Thyroid gland (tissue), 4 donors: ENCODE measurements at places on chromosomes 2 and 18. TPM values are rescaled to one million over a fixed set of nuclear protein-coding genes. Genes with fewer than 3 reads are reported as not detected.

DNA sequence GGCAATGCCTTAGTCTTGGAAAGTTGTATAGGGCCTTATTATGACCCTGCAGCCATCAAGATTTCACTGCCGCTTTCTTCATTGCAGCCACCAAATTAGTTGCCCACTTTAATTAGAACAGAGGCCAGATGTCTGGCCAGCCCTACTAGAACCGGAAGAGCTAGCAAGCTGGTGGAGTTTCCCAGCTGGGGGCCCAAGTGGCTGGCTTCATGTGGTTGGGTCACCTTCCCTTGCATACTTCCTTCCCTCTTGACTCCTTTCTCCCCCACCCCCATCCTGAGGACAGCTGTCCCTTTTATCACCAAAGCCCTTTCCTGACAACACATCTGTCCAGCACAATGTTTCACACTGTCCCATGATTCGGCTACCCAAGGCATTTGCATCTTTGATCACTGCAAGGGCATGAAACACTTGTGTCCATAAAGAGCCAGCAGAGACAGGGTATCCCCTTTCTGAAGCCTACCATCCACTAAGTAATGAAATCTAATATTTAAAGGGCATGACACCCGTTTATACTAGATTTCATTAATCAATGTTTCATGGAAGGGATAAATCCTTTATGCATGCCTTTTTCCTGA, 187.2 kb downstream of the BCL11A start:
- no peak for DNase-seq
- no peaks in the 10 kb centered on the region for H3K4me1 ChIP-seq
- no peak overlapping the region for H3K4me3 ChIP-seq
- no peaks in the 10 kb centered on the region for H3K36me3 ChIP-seq

DNA sequence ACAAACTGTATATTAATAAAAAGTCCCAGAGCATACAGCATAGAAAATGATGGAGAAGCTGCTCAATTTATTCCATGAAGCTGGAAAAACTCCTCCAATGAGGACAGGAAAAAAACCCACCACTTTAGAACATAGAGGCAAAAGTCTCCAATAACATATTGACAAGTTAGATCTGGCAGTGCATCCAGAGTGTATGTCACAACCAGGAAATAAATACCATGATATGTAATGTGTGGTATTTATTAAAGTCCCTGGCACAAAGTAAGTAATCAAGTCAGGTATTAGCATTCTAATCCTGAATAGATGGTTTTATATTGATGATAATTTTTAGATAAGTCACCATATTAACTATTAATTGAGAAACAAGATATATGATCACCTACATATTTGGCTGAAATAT, 427.3 kb upstream of the HS6ST1 start:
- no peak overlapping the region for H3K4me3 ChIP-seq
- no peaks in the 10 kb centered on the region for H3K27me3 ChIP-seq
- H3K4me1 ChIP-seq = peaks cover 6% of the 10 kb centered on the region
- no peaks in the 10 kb centered on the region for H3K36me3 ChIP-seq
- H3K27ac ChIP-seq = no peak overlapping the region

The AOX1 gene
- total RNA-seq = 47.2 TPM

- no peaks in the 10 kb centered on the region for H3K27me3 ChIP-seq
- H3K27ac ChIP-seq = no peak overlapping the region
- no peaks in the 10 kb centered on the region for H3K36me3 ChIP-seq
- H3K4me1 ChIP-seq = no peaks in the 10 kb centered on the region
- no peak for DNase-seq
- no peak overlapping the region for H3K4me3 ChIP-seq
Measured at GRCh38 chr2:19600506-19600905, 242.1 kb upstream of the OSR1 start.
